ENCODE measurements at places on chromosomes 7 and 10. TPM values are rescaled to one million over a fixed set of nuclear protein-coding genes. Genes with fewer than 3 reads are reported as not detected.

NKX1-2 gene
- not detected for total RNA-seq

DNA sequence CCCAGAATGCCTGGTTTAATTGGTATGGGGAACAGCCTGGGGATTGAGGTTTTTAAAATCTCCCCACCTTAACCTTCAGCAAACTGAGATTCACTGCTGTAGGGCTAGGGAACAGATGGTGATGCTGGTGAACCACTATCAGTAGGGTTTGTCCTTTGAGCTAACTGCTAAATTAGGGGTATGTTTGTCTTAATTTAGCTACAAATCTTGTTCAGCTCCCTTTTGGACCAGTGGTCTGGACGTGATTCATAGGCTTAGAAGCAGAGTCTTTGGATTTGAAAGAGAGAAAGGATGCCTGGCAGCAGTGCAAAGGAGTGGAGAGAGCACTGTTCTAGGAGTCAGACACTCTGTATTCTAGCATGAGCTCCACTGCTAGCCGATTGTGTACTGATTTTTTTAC lies 2.8 kb downstream of the HDAC9 start:
- DNase-seq, result no peak

DNA sequence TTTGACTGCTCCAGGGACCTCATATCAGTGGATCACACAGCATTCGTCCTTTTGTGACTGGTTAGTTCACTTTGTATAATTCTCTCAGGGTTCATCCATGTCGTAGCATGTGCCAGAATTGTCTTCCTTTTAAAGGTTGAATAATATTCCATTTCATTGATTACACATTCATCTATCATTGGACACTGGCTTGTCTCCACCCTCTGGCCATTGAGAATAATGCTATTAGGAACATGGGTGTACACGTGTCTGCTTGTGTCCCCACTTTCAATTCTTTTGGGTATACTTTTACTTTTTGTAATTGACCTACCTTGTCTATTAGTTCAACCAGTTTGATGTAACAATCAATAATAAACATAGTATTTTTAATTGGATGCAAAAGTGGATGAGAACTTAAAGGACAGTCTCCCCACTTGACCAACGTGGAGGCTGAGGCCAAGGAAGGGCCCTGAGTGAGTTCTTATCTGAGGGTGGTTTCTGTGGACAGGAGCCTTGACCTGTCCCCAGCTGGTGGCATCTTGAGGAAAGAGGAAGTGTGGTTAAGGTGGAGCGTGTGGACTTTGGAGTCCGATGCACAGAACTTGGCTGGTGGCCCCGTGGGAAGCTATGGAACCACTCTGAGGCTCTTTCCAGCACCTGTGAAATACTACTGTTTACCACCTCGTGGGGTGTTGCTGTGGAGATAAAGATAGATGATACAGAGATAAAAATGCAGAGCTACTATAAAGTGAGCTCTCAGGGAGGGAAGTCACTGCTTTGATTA lies 16.6 kb downstream of the WDFY4 start:
- no peak for DNase-seq

DNA sequence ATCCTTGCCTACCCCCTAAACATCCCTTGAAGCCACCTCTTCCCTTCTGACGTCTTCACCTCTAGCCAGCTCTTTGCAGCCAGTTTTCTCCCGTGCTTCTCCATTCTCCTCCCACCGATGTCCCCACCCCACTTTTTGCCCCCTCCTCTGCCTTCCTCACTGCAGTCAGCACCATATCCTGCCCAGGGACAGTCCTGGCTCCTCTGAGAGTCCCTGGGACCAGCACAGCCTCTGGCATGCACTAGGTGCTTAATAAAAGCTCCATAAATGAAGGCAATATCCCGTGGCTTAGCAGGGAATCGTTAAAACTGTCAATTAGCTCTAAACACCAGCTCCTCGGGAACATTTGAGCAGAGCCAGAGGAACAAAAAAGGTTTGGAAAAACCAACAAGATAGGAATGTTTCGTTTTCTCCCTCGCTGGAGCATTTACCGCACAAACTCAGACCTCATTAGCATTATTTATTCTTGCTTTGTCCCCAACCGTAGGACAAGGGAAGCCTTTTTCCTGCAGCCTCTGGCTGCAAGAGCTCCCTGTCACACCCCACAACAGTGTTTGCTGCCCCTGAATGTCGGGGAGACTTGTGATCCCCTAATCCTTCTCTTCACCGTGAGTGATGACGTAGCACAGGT lies 16.1 kb downstream of the MYL10 start:
- DNase-seq, result no peak

GRCh38 chr7:26686448-26686981 lies 177.9 kb downstream of the SKAP2 start:
- DNase-seq, result peak; percentile 76

PLCE1 gene
- 3.6 TPM for total RNA-seq

DNA sequence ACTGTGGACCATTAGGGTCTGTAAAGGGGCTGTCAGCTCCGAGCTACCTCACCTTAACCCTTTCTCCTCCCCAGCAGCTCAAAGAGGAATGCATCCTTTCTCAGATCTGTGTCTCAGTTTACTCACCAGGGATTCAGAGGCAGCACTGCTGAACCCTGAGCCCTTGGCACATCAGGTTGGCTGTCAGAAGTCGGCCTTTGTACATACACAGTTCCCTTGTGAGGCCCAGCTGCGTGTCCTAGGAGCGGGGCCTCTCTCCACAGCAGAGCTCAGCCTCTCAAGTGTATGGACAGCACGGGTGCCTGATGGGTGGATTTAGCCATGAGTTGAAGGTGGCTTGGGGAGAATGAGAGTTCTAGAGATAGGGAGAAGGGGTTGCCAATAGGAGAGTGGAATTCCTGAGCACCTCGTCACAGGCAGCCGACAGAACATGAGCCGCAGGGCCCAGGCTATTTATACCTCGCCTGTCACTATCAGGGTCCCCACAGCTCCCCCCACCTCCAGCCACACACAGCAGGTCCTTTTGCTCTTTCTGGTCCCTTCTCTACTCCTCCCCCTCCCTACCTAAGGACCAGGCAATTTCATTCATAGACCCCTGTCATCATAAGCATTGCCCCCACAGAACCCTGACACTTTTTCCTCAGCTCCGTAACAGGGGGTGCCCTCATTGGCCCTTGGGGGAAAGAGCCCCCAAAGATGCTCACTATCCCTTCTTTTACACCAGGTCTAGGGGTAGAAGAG lies 2.1 kb upstream of the FLNC start:
- DNase-seq, result no peak

- no peak for DNase-seq
Observed at GRCh38 chr10:77634939-77635338, 2.7 kb downstream of the KCNMA1 start.

DNA sequence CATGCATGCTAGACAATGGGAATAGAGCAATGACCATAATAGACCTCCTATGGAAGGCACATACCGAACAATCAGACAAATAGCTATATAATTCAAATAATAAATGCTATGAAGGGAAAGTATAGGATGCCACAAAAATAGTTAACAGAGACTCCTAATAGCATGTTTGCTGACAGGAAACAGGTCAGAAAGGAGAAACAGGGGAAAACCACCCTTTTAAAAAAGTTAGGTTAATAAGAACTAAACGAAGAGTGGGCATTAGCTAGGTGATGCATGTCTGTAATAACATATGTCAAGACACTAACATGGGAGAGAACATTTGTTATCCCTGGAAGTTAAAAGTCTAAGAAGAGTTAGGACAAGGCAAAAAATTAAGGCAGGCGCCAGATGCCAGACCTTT lies 58.9 kb downstream of the ABI1 start:
- no peak for DNase-seq

- DNase-seq, result no peak
Observed at GRCh38 chr10:118028619-118029018, 18.1 kb downstream of the RAB11FIP2 start.

PARP12 gene
- total RNA-seq, result 107 TPM

GRCh38 chr10:99927721-99928280 lies 81.9 kb downstream of the DNMBP start:
- DNase-seq, result peak; percentile 69

Data from dermis blood vessel endothelial cell (primary cell).